ENCODE measurements at places on chromosomes 3 and 15. TPM values are rescaled to one million over a fixed set of nuclear protein-coding genes. Genes with fewer than 3 reads are reported as not detected.

Gene PATL2
- total RNA-seq, result 1.00 TPM

Gene CHL1
- total RNA-seq, result 2.5 TPM

Gene DCUN1D1
- 36.3 TPM for total RNA-seq

Gene CRYGS
- total RNA-seq, result 1.8 TPM

Gene COL6A6
- 0.19 TPM for total RNA-seq

Gene PPP1R14D
- not detected for total RNA-seq

Gene SCG5
- 0.30 TPM for total RNA-seq

Gene RAB6B
- total RNA-seq, result 42.4 TPM

Gene AZI2
- 38.3 TPM for total RNA-seq

Gene SCAANT1
- not detected for total RNA-seq

Gene TMC3
- total RNA-seq, result not detected

Gene CATSPER2
- 3.0 TPM for total RNA-seq

Gene GOLGA8A
- 26.7 TPM for total RNA-seq

Gene DUOX1
- total RNA-seq, result 0.59 TPM

Gene WDR49
- total RNA-seq, result 3.4 TPM

Gene LCMT2
- 6.4 TPM for total RNA-seq

Gene GOLGA8J
- not detected for total RNA-seq

Gene RTP3
- total RNA-seq, result not detected

GRCh38 chr3:170657312-170657711 lies 71.4 kb upstream of the SLC7A14 start:
- DNase-seq, result no peak

DNA sequence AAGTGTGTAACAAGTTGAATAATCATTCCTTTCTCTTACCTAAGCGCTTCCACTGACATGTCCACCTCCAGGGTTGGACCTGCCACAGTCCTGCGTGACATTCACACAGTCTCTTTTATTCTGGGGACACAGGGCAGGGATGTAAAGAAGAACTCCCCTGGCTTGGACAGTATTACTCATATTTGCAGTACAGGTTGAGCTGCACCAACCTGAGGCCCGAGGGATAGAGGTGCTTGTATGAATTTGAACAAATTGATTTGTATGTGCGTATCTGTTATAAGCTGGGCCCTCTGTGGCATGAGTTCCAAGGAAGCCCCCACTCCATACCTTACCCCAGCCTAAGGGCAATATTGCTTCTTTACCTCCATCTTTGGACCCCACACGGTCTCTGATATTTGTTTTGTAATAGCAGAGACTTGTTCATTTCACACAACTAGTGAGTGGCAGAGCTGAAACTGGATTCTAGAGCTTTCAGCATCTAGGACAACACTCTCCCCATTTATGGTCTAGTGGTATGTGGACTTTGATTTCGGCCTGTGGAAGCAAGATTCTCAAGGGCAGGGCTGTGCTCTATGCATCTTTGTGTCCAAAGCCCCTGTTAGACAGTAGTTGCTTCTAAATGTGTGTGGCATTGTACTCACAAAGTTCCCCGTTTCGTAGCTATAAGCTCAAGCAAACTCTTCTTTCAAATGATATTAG lies 39.2 kb downstream of the FAH start:
- DNase-seq, result no peak

- no peak for DNase-seq
These were observed 59.4 kb upstream of the MEF2A start for GRCh38 chr15:99506399-99506798.

- no peak for DNase-seq
These were observed 285.8 kb upstream of the GADL1 start for GRCh38 chr3:31180274-31180673.

DNA sequence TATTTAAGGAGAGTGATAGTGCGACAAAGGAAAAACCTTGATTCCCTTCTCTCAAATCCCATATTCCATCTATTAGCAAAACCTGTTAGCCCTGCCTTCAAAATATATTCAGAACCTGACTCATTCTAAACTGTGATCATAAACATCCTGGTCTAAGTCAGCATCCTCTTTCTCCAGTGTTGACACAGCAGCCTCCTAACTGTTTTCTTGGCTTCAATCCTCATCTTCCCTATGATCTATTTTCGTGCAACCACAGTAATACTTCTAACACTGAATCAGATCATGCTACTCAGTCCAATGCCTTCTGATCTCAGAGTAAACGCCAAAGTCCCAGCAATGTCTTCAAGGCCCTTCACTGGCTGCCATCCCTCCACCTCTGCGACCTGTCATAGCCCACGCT lies 785.1 kb downstream of the EDEM1 start:
- DNase-seq, result no peak

GRCh38 chr3:179330438-179330837 lies 7.6 kb downstream of the ZNF639 start:
- DNase-seq, result no peak

GRCh38 chr3:98670020-98670419 lies 76.6 kb upstream of the CPOX start:
- no peak for DNase-seq

GRCh38 chr3:178900029-178900646 lies 171.5 kb downstream of the ZMAT3 start:
- DNase-seq, result no peak

GRCh38 chr3:53597136-53597915 lies 102.9 kb downstream of the CACNA1D start:
- no peak for DNase-seq

DNA sequence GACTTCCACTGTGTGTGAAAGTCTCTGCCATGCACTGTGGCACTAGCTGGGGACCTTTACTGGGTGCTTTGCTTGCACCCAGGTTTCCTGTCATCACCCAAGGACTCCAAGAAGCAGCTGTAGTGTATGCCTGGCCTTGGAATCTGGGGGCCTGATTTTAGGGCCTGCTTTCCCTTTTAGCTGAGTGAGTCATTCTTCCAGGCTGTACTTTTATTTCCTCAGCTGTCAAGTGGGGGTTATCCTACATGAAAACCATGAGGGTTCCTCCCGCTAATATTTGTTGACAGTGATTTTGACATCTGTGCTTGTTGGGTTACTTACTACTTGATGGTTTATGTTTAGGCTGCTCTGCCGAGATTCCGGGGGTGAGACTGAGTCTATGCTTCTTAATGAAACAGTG lies 18.5 kb downstream of the GORASP1 start:
- DNase-seq, result no peak

DNA sequence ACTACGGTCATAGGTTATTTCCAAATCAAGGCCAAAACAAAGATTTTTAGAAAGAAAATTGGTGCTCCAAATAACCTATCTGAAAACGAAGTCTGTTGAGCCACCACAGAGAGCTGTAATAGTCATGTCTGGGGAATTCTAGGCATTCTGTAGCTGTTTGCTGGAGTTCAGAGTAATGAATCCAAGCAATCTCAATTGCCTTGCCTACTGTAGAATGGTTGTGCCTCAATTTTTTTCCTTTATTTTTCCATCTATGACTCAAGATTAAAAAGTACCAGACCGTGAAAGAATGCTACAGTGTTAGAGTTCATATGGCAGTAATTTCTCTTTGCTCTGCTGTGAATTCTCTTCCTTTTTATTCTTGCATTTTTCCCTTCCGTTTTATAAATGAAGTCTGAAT lies 1007.2 kb upstream of the ALCAM start:
- no peak for DNase-seq

GRCh38 chr3:117133066-117133465 lies 423.5 kb downstream of the TUSC7 start:
- DNase-seq, result no peak

DNA sequence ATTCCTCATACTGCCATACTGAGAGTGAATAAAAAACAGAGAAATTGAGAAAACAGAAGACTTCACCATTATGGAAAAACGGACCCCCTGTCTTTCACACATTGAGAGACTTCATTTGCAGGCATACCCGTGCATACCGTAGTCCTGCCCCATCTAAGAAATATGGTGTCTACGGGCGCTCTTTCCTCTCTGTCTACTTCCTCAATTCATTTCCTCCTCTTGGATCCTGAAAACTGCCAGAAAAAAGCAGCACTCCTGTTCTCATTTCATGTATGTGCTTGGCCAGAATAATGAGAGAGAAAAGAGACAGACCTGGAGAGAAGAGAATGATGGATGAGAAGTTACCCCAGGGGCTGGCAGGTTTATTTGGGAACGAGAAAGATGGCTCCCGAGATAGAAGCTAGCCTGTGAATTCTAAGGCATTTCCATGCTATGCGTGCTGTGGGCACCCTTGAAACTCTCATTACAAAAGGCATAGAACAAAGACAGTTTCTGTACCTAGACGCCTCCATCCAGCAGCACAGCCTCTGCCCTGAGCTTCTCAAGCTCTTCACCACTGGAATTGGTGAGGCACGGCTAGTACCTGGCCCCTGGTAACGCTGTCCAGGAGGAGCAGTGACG lies 62.5 kb upstream of the EPHB3 start:
- DNase-seq, result no peak

DNA sequence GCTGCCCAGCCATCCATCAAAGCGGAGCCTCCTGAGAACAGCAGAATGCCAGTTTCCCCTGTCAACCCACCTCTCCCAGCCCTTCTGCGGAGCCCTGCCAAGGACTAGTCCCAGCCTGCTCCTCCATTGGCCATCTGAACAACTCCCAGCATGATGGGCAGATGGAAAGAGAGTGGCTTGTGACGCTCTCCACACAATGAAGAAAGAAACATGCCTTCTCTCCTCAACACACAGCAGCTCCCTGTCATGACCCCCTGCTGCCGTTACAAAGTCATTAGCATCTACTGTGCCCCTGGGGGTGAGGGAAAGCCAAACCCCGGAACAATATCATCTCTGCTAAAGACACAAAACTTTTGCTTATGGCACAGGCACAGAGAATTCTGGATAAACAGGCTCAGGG lies 33.6 kb downstream of the MECOM start:
- DNase-seq, result no peak

DNA sequence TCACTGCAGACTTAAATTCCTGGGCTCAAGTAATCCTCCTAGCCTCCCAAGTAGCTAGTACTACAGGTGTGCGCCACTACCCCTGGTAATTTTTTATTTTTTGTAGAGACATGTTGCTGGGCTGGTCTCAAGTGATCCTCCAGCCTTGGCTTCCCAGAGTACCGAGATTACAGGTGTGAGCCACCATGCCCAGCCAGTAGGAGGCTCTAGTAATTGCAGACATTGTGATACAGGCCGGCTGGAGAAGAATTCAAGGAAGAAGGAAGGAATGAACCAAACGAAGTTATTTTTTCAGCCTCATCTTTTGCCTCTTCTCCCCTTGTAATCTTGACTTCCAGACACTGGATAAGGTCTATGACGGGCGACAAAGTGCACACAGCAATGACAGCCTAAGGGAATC lies 3.2 kb upstream of the PPP4R2 start:
- no peak for DNase-seq

GRCh38 chr3:30843877-30844276 lies 50.6 kb downstream of the GADL1 start:
- no peak for DNase-seq

GRCh38 chr3:177561769-177562392 lies 364.6 kb upstream of the TBL1XR1 start:
- no peak for DNase-seq

GRCh38 chr15:41992151-41992802 lies 19.9 kb upstream of the EHD4 start:
- DNase-seq, result peak; percentile 54

DNA sequence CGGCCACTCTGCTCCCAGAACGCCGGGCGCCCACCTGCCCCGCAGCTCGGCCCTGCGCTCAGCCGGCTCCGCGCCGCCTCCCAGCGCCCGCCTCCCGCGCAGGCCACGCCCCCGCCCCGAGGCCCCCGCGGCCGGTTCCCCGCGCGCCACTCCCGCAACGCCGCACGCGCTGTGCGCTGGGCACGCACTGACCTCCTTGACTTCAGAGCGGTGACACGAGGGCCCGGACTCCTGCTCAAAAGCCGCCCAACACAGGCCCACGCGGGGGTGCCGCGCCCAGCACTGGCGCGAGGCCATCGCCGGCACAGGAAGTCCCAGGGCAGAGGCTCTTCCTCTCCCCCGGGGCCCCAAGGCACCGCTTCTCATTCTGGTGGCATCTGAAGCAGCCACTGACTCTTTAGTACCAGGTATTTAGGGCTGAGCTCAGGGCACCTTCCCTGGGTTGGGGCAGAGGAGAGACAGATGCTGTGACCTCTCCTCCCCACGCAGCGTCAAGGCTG lies 12.4 kb downstream of the TNK2 start:
- no peak for DNase-seq

DNA sequence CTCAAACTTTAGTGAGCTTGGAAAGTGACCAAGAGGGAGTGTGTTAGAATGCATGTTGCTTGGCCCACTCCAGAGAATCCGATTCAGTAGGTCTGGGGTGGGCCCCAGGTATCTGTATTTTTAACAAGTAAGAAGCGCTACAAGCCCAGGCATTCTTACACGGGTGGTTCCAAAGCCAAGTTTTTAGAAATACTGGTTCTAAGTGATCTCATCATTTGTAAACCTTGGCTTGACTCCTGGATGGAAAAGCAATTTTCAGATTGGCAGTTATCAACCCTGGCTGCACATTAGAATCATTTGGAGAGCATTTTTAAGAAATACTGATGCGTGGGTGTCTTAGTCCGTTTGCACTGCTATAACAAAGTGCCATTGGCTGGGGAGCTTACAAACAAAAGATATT lies 27.3 kb upstream of the ST8SIA2 start:
- DNase-seq, result no peak
